AG08395 (cell line): ENCODE measurements at places on chromosomes 11 and 22.

GRCh38 chr11:25734591-25735211 is 597.2 kb upstream of the ANO3 start:
- no peak for DNase-seq

DNA sequence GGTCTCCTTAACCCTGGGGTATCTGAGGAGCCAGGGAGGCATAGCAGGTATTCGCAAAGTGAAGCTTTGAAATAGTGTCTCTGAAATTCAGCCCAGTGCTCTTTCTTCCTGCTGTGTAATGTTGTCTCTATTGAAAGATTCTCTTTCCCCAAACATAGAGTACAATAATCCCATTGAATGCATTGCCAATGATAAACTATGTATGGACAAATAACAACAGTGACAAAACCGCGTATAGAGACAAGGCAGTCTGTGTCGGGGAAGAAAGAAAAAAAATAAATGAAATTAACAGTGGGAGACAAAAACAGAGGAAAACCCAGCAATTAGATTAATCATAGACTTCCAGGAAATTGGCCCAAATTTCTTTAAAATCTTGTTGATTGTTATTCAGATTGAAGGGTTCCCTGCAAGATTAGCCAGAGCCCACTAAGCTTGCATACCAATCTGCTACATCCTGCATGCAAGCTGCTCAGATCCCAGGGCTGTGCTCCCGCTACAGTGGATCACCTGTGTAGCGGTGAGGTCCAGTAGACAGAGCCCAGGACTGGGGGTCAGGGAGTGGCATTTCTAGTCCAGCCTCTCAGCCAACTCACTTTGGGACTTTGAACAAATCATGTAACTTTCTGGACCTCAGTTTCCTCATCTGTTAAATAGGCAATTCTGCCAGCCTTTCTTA is 492.8 kb downstream of the INSC start:
- no peak for DNase-seq

GRCh38 chr11:10777806-10778205 is 26.8 kb downstream of the CTR9 start:
- DNase-seq, result peak; percentile 25

GRCh38 chr11:110830344-110830743 is 118.1 kb upstream of the ARHGAP20 start:
- no peak for DNase-seq

DNA sequence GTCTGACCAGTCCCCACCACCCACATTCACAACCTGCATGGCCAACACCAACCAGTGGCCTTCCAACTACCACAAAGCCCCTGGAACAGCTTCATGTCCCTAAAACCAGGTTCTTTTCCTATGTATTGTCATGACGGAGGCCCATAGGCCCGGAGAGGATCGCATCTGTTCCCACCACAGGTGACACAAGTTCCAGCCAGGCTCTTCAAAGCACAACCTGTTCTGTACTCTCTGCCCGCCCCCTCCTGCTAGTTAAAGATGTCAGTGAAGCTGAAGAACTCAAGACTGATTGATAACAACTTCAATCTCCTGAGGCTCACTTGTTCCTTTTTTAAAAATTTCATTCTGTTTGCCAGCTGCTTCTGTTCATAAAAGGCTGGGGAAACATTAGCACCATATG is 121.1 kb upstream of the GUCY1A2 start:
- no peak for DNase-seq

DNA sequence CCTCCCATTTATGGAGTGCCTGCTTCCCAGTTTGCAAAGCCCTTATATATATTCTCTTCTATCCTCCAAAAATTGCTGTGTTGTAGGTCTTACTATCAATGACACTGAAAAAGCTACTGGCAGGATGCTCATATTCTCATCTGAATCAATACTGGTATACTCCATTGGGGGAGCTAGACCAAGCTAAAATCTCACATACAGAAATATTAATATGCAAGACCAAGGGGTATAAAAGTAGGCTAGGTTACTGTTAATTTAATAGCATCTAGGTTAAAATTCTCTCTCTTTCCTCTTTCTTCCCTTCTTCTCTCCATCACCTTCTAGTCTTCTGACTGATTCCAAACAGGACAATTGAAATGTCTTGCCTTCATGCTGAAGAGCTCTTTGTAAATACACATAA is 17.1 kb upstream of the BDNF start:
- peak; percentile 12 for DNase-seq

GRCh38 chr11:126137136-126137535 is 74.3 kb downstream of the RPUSD4 start:
- DNase-seq, result no peak

GRCh38 chr11:45485070-45485707 is 180.2 kb downstream of the CHST1 start:
- DNase-seq, result no peak

- DNase-seq, result no peak
Measured at GRCh38 chr11:31254415-31254814, 115.1 kb downstream of the DCDC1 start.

- DNase-seq, result peak; percentile 41
Measured at GRCh38 chr11:44096360-44097185, 1.1 kb downstream of the EXT2 start.

DNA sequence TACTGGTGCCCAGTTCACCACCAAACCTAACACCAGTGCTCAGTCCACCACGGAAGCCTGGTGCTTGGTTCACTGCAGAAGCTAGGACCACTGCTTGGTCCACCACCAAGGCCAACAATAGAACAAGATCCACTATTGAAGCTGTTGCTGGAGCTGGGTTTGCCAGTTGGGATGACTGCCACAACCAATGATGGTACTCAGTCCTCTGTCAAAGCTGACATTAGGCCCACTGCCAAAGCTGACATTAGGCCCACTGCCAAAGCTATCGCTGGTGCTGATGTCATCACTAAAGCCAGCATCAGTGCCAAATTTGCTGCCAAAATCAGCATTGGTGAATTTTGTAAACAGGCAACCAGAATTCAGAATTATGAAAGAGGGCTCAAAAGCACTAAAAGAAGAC is 1850.2 kb upstream of the RAG2 start:
- DNase-seq, result no peak

- DNase-seq, result no peak
Measured at GRCh38 chr11:94469416-94469815, 24.2 kb downstream of the MRE11 start.

- DNase-seq, result no peak
Measured at GRCh38 chr11:12240677-12241076, 130.3 kb downstream of the MICAL2 start.

DNA sequence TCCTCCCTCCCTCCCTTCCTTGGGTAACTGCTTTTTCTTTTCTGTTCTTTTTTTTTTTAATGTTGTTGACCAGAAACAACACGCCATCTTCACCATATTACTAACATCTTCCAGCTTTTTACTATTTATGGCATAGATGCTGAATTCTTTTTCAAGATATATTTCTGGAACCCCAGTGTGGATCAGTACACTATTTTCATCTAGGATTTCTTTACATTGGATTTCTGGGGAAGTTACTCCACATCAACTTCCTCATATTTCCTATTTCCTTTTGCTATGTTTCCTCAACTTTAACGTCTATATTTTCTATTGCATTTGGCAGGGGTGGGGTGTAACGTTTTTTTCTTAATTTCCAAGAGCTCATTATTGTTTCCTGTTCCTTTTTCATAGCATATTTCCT is 7.0 kb downstream of the PGM2L1 start:
- no peak for DNase-seq
